Activated gamma-delta T cell treated with Interleukin-2 at 50 U/mL for 16 hours (primary cell): ENCODE measurements at places on chromosomes 5 and 9.

- no peak for DNase-seq
Observed at GRCh38 chr5:37724395-37725125, 115.3 kb downstream of the GDNF start.

GRCh38 chr5:132653716-132654115, 4.3 kb upstream of the IL13 start:
- DNase-seq, result no peak

DNA sequence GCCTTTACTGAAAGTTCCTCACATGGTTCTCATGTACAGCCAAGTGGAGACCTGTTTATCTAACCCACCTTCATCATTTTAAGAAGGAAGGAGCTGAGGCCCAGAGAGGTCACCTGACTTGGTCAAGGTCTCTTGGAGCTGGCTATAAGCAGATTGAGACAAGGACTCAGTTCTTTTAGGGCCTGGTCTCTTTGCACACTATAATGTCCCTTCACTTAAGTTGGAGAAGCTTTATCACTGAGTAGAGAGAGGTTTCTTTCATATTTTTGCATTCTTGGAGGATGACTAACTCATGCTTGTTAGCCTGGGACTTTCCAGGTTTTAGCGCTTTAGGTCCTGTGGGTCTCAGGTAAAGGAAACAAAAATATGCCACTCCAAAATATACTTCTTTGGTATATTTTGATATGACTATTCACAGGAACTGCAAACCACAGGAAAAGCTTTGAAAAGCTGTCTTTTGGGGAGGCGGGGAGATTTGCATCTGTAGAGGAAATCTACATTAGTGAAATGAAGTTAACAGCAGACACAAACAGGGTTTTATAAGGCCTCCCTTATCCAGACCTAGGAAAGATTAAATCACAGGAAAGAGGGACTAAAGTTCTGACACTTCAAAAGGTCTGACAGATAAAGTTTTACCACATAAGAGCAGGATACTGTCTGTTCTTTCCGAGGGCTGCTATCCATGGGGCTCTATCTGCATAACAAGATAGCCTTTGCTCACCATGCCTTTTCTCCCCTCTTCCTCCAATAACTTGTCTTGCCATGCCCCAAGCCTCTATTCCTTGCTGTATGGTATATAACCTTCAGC, 95.8 kb upstream of the ANKRD55 start:
- no peak for DNase-seq

DNA sequence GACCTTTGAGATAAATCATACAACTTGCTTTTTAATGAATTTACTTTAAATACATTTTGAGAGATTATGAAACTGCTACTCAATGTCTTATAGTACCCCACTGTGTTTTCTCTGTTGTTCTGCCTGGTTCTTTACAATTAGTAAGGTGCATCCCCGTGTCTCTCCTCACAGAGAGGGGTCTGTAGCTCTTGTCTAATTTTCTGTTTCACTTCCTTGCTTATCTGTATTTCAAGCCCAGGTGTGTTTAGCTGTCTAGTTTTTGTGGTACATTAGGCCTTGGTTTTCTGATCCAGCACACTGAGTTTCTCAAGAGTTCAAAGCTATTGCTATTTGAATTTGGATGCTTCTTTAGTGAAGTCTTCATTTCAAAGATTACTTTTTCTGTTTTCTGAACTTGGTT, 105.1 kb downstream of the MAST4 start:
- DNase-seq, result no peak

DNA sequence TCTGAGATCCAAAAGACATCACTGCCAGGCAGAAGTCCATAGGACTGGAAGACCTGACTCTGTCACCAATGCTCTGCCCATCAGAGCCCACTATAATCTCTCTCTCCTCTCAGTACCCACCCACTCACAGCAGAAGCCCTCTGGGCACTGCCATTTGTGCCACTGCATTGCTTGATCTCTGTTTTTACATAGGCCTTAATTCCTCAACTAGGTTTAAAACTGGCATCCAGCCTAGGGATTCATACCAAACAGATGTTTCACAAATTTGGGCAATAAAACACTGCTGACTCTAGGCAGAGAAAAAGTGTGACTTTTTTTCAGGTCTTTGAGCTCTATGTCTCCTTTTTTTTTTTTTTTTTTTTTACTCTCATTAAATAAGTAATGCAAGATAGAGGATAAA, 91.1 kb upstream of the RANBP3L start:
- DNase-seq, result no peak

GRCh38 chr5:157252711-157253465, 13.0 kb upstream of the CYFIP2 start:
- peak; percentile 68 for DNase-seq

- no peak for DNase-seq
Observed at GRCh38 chr9:113547501-113547900, 84.0 kb downstream of the RGS3 start.

DNA sequence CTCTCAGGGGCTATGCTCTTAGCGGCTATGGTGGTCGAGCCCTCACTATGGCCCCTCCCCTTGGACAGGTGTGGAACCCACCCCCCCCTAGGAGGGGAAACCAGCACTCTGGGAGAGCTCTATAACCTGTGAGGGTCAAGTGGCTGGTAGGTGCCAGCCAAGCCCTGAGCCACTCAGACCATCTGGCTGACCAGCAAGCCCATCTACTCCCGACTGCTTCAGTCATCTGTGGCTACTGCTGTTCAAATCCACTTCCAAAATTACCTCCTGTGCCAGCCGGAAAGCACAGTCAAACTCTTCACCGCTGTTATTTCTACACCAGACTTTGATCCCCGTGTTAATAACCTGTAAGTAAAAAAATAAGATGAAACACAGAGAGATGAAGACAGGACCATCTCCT, 28.5 kb downstream of the NSUN2 start:
- no peak for DNase-seq

- DNase-seq, result no peak
Observed at GRCh38 chr5:12704955-12705354, 800.7 kb upstream of the CTNND2 start.

DNA sequence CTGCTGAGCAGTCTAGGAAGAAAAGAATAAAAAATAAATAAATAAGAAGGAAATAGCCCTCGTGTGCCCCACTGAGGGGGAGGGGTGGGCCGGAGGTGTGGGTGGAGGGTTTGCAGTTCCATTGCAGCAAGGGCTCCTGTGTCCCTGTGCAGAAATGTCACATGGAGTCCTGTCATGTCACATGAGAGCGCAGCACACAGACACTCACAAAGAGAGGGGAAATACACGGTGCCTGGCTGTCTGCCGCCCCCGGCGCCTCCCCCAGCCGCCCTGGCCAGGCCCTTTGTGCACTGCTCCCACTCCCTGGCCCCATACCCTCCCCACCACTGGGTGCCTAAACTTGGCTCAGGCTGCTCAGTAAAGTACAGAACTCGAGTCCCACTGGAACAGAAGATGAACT, 55.6 kb upstream of the SPTLC1 start:
- no peak for DNase-seq

DNA sequence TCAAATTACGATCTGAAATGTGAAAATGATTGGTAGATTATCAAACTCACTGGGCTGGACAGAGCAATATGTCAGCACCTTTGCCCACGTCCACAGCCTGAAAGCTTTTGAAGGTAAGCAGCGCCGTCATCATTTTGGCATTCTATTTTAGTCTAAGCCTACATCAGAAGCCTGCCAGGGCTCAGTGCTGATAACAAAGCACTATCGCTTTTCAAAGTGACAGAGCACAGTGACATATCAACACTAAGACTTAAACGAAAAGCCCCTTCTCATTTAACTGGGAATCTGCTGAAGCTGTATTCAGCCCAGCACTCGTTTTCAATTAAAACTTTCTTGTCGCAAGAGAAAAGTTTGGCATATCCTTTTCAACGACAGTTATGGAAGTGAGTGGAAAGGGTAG, 1076.3 kb downstream of the PTPRD start:
- DNase-seq, result no peak

- no peak for DNase-seq
Observed at GRCh38 chr5:61563401-61563800, 231.3 kb downstream of the ZSWIM6 start.

- DNase-seq, result no peak
Observed at GRCh38 chr9:19216466-19216865, 14.0 kb upstream of the DENND4C start.

DNA sequence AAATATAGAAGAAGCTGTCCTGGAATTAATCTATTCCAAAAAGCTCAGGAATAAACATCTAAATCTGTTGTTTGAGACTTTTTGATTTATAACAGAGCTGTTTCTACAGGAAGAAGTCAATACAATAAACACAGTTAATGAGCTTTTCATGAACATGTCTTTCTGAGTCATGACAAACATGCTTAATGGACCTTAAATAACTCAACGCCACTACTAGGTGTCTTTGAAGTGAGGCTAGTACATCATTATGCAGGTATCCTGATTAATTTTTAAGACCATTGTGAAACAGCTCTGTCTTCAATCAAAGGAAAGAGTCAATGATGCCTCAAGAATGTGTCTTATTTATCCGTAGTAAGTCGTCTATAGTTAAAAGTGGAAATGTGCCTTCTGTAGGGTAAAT, 131.6 kb downstream of the GABRB2 start:
- DNase-seq, result no peak

- peak; percentile 61 for DNase-seq
Observed at GRCh38 chr5:42912184-42912798, 100.6 kb upstream of the SELENOP start.

- DNase-seq, result no peak
Observed at GRCh38 chr5:166262395-166262794, 2029.0 kb upstream of the WWC1 start.

GRCh38 chr9:18495065-18495464, 21.1 kb downstream of the ADAMTSL1 start:
- DNase-seq, result no peak

DNA sequence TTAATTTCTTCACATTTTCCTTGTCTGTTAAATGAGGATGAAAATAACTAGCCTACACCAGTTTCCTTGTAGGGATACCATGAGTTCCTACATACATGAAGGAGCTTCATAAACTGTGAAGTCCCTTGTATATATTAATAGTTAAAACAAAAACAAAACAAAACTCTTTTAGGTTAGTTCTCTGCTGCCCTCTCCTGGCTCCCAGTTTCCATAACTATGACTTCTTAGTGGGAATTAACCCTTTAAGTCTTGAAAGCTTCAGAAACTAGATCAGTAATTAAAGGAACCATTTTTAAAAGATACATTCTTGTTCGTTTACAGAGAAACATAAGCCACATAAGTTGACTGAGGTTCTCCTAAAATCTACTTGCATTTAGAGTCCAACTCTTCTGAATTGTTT, 500.0 kb upstream of the C9orf72 start:
- no peak for DNase-seq

- no peak for DNase-seq
Observed at GRCh38 chr9:17810728-17811571, 232.1 kb downstream of the SH3GL2 start.

DNA sequence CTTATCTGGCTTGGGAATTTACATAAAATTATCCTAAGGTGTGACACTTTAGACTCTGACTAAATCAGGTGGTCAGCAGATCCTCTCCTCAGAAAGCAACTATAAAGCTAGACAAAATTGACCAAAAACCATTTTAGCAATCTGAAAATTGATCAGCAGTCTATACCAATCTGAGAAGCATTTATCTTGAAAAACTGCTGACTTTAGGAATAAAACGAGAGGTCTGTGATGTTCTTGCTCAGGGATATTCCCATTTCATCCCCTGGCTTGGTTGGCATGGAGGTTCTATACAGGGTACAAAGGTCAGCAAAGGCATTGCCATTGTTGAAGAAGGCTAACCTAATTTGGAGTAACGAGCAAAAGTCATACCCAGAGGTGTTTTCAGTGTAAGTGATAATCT, 11.7 kb downstream of the SPINK5 start:
- DNase-seq, result no peak

DNA sequence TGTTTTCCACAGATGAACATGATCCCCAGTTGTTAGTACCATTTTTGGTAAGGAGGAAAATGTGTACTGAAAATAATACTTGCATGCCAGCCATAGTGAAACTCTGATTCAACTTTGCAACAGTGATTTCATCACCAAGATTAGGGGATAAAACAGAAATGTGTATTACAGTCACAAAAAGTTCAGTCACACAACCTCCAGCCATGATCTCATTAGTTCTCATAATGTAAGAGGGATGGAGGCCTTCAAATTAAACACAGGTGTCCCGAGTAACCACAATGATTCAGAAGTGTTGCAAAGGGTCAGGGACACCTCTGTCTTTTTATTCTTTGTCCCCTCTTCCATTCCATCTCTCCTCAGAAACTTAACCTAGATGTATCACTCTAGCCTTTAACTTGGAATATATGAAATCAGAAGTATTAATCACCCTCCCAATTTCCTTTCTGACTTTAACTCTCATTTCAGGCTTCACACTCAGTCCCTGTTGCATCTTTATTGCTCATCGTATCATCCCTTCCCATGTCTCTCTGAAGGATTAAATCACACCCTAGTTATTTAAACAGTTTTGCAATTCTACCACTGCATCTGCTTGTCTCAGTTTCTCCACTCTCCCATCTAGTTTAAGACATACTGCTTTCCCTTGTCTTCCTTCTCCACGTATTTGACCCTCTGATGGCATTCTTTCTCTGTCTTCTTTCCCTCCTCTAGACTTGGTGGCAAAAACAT, 291.2 kb downstream of the ADAMTS6 start:
- DNase-seq, result no peak

DNA sequence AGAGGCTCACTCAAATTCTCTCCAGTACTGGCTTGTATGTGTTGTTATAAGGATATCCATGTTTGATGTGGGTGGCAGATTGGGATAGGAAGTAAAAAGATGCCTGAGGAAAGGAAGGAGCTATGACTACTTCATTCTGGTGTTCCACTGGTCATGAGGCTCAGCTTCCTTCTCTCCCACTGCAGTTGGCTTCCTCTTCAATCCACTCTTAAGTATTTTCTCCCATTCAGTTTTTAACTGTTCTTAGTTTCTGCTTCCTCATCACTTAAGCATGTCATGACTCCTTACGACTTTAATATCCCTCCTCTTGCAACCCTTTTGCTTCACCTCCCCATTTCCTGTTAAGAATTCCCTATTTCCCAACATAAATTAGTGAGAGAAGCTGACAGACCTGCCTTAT, 81.1 kb downstream of the PJA2 start:
- no peak for DNase-seq

DNA sequence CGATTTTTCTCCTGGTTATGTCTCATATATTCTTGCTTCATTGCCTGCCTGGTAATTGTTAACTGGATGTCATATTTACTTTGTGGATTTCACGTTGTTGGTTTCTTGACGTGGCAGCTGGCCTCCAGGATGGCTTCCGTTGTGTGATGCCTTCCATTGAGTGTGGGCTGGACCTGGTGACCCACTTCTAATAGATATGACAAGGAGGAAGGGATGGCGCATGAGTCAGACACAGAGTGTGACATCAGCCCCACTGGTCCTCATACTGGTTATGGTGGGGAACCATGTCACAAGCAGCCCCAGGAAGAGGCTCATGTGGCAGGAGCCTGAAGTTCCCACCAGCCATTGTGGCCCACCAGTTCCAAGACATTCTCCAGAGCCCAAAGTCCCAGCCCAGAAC, 6.4 kb upstream of the PAEP start:
- DNase-seq, result no peak
